NCI-H510A (cell line): ENCODE measurements at places on chromosomes 3 and 15.

DNA sequence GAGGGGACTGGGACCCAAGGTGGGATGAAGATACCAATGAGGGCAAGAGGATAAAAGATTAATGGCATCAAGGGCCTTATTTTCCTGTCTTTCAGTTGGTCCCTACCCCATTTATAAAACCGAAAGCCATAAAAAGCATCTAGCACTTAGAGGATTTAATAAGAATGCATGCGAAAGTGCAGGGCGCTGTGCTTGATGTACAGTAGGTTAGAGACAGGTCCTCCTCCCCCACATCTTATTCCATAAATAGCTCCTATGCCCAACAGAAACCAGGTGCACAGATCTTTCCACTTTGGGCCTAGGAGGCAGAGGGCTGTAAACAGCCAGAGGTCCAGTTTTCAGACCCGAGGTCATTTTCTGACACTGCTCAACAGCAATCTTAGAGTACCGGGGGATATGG lies 1.2 kb downstream of the LPCAT4 start:
- DNase-seq: no peak

DNA sequence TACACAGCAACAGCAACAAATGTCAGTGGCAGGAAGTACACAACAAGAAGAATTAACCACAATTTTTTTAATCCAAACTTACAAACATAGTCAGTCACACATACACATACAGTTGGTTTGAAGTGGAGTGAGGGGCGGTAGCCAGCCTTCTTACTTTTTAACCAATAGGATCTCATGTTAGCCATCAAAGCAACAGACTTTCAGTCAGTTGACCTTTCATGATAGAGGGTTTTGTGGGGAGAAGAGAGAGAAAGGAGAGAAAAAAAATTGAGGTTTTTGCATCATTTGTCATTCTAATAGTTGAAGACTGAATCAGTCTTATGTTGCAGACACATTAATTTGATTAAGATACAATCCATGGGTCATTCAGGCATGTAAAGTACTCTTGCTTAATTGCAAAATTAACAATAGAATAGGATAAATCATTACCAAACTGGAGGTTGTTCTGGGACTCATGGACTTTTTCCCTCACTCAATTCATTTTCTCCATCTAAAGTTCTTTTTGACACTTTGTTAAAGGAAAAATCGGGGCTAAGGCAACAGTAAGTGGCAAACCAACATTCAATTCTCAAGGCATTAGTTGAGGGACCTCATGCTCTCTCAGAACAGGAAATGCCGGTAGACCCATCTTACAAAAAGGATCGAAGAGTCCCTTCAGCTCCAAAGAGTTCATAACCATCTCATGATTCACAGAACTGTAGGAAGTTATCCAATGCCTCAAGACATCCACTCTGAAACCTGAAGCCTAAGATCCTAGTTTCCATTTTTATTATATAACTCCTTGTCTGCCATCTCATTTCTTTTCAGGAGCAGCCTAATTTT lies 159.5 kb upstream of the LPP start:
- no peak for DNase-seq

GRCh38 chr15:61327019-61327631 lies 98.0 kb upstream of the RORA start:
- peak; percentile 46 for DNase-seq

DNA sequence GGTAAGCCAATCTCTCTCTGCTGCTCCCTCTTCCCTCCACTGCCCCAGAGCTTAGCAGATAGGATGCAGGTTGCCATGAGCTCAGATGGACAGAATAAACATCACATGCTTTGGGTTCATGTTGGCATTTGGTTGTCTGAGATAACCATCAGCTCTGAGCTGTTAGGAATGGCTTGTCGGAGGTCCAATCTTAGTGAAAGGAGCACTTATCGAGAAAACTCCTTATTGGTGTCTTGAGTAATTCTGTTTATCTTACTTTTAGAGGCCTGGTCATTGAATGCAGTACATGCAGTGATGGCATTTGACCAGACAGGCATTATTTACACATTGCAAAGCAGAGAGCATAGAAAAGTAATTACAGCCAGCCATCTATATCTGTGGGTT lies 99.7 kb downstream of the CEMIP start:
- no peak for DNase-seq

DNA sequence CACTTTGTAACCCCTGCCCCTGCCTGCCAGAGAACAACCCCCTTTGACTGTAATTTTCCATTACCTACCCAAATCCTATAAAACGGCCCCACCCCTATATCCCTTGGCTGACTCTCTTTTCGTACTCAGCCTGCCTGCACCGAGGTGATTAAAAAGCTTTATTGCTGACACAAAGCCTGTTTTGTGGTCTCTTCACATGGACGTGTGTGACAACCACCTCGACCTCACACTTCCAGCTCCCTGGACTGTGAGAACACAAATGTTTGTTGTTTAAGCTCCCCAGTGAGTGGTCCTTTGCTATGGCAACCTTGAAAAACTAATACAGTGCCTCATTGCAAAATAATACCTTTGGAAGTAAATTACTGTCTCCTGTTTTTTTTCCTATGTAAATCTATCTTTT lies 299.2 kb upstream of the POU1F1 start:
- DNase-seq: no peak

GRCh38 chr3:17808994-17809393 lies 66.6 kb upstream of the TBC1D5 start:
- no peak for DNase-seq

DNA sequence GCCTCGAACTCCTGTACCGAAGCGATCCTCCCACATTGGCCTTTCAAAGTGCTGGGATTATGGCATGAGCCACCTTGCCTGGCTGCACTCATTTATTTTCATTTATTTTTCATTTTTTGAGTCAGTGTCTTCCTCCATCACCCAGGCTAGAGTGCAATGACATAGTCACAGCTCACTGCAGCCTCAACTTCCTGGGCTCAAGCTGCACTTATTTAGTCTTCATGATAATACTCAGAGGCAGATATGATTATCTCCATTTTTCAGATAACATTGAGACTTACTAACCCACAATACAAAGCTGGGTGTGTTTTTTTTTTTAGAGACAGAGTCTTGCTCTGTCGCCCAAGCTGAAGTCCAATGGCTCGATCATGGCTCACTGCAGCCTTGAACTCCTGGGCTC lies 10.0 kb downstream of the PRKCI start:
- no peak for DNase-seq

- peak; percentile 35 for DNase-seq
Observed at GRCh38 chr15:62456011-62456920, 291.2 kb upstream of the C2CD4B start.

- DNase-seq: no peak
Observed at GRCh38 chr15:55194256-55194655, 2.5 kb downstream of the RSL24D1 start.

DNA sequence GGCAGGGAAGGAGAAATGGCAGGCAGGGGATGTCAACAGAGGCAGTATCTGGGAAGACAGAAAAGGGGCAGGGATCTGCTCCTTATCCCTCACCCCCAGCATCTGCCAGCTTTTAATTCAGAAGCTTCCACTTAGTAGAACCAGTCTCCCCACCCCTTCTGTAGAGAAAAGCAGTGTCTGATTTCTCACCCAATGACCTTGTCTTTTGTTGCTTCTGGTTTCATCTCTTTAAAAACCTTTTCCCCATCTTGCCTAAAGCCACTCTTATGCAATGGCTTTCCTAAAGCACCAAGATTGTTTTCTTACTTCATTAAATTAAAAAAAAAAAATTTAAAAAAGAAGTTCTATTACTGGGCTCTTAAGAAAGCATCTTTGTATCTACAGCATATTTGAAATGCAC lies 27.8 kb downstream of the ARHGEF3 start:
- no peak for DNase-seq

- no peak for DNase-seq
Observed at GRCh38 chr3:144252896-144253295, 281.3 kb downstream of the DIPK2A start.

GRCh38 chr15:31346367-31347066 lies 19.9 kb downstream of the KLF13 start:
- no peak for DNase-seq
